ENCODE measurements at places on chromosomes 6 and 20. TPM values are rescaled to one million over a fixed set of nuclear protein-coding genes. Genes with fewer than 3 reads are reported as not detected.

- no peak for DNase-seq
Observed at GRCh38 chr6:32991972-32992371, 17.4 kb downstream of the HLA-DOA start.

GRCh38 chr6:107244742-107245480, 129.6 kb upstream of the BEND3 start:
- no peak for DNase-seq

DNA sequence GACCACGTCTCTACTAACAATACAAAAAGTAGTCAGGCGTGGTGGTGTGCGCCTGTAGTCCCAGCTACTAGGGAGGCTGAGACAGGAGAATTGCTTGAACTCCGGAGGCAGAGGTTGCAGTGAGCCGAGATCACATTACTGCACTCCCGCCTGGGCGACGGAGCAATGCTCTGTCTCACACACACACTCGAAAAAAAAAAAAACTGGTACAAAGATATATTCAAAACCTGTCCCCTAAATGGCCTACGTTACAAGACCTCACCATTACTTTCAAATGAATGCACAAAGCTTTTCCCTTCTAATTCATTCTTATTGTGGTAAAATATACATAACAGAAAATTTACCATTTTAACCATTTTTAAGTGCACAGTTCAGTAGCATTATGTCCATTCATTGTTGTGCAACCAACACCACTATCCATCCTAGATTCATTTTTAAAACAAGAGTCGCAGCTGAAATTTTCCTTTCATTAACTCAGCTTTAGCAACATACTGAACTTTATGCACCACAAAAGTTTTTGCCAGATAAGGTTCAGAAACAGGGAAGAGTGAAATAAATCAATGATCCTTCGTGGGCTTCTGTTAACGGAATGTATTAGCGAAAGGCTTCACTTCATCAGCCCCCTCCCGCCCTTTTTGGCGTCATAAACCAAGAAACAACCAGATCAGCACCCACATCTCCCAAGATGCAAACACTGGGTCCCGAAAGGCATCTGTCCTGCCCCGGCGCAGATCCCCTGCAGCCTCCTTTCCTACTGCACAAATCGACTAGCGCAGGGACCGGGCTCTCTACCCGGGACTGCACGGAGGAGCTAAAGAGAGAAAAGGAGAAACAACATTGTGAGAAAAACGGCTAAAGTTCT, 825 bp upstream of the FAM135A start:
- no peak for DNase-seq

GRCh38 chr6:45256697-45257695, 71.1 kb upstream of the RUNX2 start:
- no peak for DNase-seq

DNA sequence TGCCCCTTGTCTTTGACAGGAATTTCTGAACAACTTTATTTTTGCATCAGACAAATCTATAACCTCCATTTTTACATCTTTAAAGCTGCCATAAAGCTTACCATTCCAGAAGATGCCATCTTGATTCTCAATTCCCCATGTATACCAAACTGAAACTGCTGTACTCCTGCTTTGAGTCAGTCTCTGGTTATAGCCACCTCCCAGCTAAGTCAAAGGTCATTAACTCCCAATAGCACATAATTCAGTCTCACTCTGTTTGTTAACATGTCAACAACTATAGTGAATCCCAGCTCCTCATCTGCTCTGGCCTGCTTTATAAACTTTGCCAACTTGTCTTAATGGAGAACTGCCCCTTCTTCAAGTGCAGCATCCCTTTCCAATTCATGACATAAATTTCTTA, 343.6 kb downstream of the FRK start:
- no peak for DNase-seq

- DNase-seq = no peak
Observed at GRCh38 chr6:79440598-79440997, 96.6 kb downstream of the LCA5 start.

DNA sequence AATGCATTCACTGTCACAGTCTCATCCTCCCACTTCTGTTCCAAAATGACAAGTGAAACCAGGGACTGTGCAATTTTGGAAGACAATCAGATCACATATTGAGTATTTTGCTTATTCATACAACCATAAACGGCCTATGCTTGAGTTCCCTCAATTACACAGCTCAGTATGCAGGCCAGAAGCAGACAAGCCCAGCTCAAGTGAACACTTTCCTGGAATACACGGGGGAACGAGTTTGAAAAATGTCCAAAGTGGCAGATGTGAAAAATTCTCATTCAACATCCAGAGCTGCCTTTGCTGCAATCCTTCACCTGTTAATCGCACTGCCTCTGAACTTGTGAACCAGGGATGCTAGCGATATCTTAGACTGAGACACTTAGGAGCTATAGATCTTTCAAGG, 190.2 kb downstream of the COL9A1 start:
- no peak for DNase-seq

GRCh38 chr6:156659822-156660198, 117.4 kb upstream of the ARID1B start:
- DNase-seq = no peak

DNA sequence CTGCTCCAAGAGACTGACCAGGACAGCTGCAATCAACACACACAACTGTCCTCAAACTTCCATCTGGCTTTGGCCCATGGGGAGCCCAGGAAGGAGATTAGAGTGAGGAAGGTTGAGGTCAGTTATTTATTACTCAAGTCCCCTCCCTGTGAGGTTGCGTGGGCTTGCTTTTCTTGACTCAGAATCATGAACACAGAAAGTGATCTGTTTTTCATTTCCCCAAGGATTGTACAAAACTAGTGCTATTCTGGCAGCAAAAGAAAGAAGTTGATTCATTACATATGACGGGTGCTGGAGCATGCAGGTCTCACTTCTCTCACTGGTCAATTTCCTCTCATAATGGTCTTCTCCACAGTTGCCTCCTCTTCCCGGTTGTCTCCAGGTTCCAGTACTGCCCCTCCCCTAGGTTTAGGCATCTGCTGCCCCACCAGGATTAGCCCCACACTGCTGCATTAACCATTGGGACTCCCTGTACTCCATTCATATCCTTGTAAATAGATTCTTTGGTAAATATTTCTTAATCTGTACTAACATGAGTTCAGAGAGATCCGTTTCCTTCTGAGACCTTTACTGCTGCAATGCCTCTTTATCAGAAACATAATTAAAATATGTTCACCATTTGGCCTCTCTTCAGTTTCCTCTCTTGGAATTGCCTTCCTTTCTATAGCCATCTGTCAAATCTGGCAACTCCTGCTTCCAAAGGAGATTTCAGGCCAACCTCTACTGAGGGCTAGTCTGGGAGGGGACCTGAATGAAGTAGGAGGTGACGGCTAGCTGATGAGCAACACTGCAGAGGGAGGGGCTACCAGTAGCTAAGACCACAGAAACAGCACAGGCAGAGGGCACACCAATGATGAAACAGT, 888.8 kb downstream of the QKI start:
- no peak for DNase-seq

GRCh38 chr20:56940466-56940865, 311.4 kb downstream of the TFAP2C start:
- DNase-seq = no peak

DNA sequence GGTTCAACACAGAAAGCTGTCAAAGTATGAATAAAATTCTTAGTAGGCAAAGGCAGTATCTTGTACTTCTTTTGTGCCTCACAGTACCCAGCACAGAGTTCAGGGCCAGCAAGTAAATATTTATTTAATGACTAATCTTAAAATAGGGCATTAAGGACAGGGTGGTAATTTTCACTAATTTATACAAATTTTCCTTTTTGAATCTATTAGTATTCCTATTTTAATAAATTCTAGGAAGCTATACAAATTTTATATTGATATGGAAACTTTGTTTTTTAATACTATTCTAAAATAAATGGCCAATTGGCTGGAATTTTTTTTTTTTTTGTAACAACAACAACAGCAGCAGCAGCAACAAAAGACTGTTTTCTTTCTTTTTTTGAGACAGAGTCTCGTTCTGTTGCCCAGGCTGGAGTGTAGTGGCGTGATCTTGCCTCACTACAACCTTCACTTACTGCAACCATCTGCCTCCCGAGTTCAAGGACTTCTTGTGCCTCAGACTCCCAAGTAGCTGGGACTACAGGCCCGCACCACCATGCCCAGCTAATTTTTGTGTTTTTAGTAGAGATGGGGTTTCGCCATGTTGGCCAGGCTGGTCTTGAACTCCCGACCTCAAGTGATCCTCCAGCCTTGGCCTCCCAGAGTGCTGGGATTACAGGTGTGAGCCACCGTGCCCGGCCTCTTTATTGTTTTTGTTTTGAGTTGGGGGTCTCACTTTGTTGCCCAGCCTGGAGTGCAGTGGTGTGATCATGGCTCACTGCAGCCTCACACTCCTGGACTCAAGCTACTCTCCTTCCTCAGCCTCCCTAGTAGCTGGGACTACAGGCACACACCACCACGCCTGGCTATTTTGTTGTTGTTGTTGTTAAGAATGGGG, 85.2 kb downstream of the FKBP5 start:
- no peak for DNase-seq

PGC gene
- total RNA-seq = not detected

RAD21L1 gene
- total RNA-seq = not detected

LY6G5B gene
- 36.4 TPM for total RNA-seq

PRPH2 gene
- 0.09 TPM for total RNA-seq
